ENCODE measurements at places on chromosomes 12 and 14.

- no peak for DNase-seq
Measured at GRCh38 chr14:104878582-104878981, 13.5 kb downstream of the CEP170B start.

GRCh38 chr12:75951399-75952278, 79.9 kb downstream of the PHLDA1 start:
- no peak for DNase-seq

DNA sequence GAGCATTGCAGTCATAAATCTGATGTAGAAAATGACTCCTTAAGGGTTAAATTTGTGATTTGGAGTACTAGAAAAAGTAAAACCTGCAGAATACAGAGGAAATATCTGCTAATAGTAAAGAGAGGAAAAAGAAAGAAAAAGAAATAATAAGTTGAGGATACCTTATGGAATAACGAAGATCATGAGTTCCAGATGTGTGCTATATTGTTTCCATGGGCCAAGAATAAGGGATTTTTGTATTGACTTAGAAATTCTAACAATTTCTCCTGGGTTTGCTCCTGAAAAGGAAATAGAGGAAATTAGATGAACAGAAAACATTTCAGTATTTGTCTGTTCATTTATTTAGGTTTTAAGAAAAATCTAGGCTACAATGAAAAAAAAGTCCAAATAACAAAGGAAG, 115.3 kb downstream of the ALG10B start:
- DNase-seq, result no peak

GRCh38 chr12:66603981-66604479, 74.8 kb downstream of the GRIP1 start:
- DNase-seq, result no peak

- peak; percentile 25 for DNase-seq
Measured at GRCh38 chr14:80996049-80996901, 40.9 kb downstream of the TSHR start.

DNA sequence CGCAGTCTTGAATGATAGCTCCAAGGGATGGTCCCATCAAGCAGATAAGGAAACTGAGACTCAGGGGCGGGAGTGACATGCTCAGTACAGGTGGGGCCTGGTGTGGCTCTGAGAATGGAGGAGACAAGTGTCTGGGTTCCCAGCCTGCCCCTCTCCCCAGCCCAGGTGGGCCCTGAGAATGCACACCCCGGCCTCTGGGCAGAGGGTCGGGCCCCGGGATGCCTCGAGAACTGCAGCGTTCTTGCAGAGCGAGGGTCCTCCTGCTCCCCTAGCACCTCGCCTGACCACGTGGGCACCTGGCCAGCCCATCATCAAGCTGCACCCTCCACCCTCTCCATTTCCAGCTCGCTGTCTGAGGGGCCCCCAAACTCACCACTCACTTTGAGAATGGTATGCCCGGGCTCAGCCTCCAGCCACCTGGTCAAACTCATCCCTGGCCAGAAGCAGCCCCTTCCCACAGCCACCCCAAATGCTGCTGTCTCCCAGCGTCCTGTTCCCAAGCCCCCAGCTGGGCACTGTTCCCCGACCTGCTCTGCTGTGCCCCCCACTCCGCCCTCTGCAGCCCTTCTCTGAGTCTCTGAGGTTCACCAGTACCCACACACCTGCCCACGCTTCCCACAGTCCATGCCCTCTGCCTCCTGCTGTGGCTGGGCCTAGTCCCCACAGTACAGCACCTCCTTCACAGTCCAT, 44.3 kb downstream of the CYP46A1 start:
- no peak for DNase-seq

- DNase-seq, result no peak
Measured at GRCh38 chr12:59626382-59626781, 30.6 kb downstream of the SLC16A7 start.

GRCh38 chr12:4372653-4373052, 6.9 kb downstream of the FGF23 start:
- DNase-seq, result no peak

DNA sequence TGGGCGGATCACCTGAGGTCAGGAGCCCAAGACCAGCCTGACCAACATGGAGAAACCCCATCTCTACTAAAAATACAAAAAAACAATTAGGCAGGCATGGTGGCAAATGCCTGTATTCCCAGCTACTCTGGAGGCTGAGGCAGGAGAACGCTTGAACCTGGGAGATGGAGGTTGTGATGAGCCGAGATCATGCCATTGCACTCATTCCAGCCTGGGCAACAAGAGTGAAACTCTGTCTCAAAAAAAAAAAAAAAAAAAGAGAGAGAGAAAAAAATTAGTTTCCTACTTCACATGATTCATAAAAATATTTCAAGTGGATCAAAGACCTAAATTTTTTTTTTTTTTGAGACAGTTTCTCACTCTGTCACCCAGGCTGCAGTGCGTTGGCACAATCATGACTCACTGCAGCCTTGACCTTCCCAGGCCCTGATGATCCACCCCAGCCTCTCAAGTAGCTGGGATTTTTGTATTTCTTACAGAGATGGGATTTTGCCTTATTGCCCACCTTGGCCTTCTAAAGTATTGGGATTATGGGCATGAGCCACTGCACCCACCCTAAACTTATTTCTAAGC, 24.9 kb downstream of the FCF1 start:
- no peak for DNase-seq

GRCh38 chr12:119959435-119959834, 29.6 kb upstream of the BICDL1 start:
- DNase-seq, result no peak

GRCh38 chr12:66962290-66962689, 283.4 kb upstream of the GRIP1 start:
- DNase-seq, result no peak

DNA sequence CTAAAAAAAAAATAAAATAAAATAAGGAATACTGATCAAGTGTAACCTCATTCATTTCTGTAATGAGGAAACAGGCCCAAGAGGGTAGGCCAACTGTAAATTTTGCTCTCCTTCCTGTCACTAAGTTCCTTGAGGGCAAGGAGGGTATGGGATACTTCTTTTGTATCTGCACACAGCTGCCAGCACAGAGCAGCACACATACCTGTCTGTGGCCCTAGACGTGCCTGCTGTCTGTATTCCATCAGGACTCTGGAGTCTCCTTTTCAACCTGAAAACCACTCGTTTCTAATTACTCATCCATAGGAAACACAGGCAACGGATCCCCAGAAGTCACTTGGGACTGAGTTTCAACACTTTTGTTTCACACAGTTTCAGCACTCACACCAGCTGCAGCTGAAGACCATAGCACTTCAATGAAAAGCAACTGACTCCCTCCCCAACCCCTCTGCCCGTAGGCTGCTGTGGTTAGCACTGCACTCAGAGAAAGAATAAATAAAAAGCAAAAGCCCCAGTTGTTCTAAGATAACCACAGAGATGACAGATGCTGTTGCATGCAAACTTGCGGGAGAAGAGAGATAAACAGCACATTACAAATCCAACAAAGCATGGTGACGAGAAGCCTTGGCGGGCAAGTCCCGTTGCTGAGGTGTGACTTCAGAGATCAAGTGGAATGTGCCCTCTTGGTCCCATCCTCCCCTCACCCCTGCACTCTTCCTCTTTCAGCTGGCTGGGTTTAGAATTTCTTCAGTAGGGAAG, 24.9 kb downstream of the CRACR2A start:
- DNase-seq, result no peak

- DNase-seq, result no peak
Measured at GRCh38 chr14:104991896-104992230, 6.3 kb downstream of the CLBA1 start.

DNA sequence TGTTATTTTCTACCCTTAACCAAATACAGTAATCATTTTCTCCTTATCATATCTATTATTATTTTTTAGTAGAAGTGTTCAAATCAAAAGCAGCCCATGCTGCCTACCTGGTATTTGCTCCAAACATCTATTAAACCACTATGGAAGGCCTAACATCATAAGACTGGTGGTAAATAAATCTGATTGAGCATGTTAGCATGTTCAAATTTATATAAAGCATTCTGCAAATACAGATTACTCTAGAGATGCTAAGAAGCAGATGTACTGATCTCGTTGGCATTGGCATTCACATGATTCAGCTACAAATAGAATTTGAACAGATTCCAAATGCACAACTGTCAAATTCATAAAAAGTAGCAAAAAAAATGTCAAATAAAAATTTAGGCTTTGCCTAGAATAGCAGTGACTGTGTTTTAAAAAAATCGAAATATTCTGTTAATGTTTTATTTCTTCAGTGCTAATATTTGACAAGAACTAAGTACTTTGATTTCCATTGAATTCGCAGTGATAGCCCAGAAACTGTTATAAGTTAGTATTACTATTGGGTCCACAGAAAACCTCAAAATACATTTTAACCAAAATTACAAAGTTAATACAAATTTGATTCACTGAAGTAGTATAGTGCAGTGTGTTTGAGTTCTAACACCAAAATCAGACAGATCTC, 9.4 kb upstream of the OSBPL8 start:
- no peak for DNase-seq

DNA sequence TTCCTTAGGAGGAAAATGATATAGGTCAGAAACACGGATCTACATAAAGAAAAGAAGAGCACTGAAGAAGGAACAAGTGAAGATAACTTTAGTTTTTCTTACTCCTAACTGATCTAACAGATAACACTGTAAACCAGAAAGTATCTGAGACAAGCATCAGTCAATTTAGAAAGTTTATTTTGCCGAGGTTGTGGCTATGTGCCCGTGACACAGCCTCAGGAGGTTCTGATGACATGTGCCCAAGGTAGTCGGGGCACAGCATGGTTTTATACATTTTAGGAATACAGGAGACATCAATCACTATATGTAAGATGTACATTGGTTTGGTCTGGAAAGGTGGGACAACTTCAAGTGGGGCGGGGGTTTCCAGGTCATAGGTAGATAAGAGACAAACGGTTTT, 23.0 kb downstream of the SAMD15 start:
- DNase-seq, result no peak

GRCh38 chr12:124795081-124795948, 68.3 kb downstream of the SCARB1 start:
- peak; percentile 56 for DNase-seq

DNA sequence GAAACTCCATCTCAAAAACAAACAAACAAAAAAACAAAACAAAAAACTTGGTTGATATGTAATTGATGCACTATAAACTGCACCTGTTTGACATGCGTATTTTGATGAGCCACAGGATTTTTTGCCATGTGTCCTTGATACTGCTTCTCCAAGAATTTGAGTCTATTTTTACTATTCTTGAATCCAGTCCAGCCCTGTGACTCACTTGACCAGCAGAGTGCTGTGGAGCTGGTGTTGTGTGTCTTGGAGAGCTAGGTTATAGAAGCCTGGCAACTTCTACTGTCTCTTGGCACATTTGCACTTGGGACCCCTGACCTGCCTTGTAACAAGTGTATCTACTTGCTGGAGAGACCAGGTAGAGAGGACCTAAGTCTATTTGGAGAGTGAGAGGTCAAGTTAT, 52.0 kb downstream of the KLRG1 start:
- DNase-seq, result no peak

- no peak for DNase-seq
Measured at GRCh38 chr14:74407021-74407800, 18.8 kb downstream of the SYNDIG1L start.

DNA sequence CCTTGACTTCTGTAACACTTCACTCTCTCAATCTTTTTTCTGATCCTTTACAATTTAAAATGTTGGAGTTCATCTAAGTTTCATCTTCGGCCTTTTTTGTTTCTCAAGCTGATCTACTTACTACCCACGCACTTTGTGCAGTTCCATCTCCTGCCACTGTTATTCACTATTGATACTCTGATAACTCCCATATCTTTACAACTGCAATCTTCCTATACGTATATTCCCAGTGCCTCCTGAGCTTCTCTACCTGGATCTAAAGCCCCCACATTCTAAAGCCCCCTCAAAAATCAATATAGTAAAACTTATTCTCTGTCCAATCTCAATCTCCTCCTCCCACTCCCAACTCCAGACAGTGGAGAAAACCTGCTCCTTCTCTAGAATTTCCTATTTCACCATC, 5.9 kb downstream of the ATG2B start:
- no peak for DNase-seq

DNA sequence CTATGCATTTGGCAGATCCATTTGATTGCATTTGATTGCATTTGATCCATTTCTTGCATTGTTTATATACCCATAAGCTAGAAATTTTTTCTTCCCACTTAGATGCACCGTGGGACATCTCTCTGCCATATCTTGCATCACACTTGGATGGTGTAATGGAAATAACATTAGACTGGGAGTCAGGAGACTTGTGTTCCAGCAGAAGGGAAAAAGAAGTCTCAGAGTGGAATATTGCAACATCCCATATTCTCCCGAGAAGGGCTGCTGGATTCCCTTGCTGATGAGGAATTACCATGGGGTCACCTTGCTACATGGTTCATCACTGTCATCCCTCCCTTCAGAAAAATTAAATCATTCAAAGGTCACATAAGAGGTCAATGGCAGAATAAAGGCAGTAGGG, 78.1 kb downstream of the KSR2 start:
- no peak for DNase-seq

DNA sequence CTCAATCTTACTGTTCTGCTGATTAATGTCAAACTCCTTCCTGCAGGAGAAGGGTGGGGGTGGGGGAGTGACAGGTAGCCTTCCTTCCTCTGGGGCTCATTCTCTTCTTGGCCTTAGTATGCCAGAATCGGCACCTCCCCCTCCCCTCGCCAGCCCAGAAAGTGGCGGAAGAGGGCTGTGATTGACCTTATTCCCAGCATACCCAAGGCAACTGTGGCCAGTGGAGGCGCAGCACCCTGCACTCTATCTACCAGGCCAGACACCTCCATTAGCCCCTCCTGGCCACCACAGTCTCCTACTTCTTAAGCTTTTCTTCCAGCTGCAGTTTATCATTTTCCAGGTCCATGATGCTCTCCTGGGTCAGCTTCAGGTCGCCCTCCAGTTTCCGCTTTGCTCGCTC, 15.5 kb downstream of the MYH6 start:
- DNase-seq, result no peak

- no peak for DNase-seq
Measured at GRCh38 chr14:97080991-97081390, 283.8 kb downstream of the VRK1 start.

GRCh38 chr12:122799641-122800243, 25.4 kb downstream of the CCDC62 start:
- DNase-seq, result no peak

DNA sequence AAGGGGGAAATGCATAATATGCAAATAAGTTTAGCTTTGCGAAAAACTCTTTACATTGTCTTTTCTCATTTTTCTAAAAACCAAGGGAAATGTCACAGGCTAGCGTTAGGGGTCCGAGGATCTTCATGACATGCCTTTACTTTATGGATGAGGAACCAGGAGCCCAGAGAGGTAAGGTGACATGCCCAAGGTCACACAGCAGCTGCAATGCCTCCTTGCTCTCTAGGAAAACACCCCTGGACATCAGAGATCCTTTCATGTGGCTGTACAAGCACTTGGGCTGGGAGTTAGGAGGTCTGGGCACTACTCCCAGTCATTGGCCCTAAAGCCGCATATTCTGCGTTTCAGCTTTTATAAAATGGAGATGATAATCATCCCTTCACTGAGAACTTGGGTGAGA, 741 bp downstream of the PROX2 start:
- DNase-seq, result no peak

DNA sequence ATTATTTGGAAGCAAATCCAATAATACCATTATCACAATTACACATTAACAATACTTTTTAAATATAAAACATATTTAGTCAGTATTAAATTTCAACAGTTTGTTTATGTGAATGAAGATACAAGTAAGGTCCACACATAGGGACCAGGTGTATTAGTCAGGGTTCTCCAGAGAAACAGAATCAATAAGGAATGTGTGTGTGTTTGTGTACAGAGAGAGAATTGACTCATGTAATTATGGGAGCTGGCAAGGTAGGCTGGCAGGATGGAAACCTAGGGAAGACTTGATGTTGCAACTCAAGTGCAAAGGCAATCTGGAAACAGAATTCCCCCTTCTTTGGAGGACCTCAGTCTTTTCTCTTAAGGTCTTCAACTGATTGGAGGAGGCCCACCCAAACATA, 123.2 kb upstream of the OTX2 start:
- no peak for DNase-seq
